Activated CD8-positive, alpha-beta T cell treated with anti-CD3 and anti-CD28 coated beads for 36 hours (primary cell): ENCODE measurements at places on chromosomes 5 and 9. TPM values are rescaled to one million over a fixed set of nuclear protein-coding genes. Genes with fewer than 3 reads are reported as not detected.

DNA sequence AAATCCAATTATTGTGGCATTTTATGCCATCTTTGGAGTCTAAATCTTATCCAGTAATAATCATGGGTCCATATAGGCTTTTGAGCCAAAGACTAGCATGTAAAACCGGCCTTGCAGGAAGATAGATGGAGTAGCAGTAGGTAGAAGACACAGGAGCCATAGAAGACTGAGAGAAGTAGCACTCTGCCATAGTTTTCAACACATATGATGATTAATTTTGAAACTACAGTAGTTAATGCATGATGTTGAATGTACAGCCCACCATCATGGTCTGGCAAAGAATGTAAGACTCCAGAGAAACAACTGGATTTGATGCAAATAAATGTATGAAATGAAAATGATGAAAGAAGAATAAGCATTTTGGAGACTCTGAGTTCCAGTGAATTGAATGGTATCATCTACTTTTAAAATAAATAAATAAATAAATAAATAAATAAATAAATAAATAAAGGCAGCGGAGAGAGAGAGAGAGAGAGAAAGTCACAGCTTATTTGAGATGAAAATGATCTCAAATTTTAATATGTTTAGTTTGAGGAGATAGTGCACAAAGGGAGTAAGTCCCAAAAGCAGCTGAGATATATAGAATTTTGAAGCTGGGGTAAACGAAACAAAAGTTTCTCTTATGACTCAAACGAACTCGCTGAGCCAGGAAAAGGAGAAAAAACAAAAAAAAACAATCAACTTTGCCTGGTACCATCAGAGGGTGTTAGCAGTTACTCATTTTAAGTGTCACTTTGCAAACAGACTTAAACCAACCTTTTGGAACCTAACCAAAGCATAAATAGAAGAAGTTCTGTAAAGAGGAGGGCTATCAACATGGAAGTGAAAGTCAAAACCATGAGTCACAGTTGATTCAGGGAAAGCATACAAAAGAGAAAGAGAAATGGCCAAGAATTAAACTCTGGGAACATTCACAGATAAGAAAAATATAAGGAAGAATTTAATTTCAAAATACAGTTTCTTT is 388.7 kb downstream of the CETN3 start:
- no peak overlapping the region for H3K4me3 ChIP-seq
- H3K36me3 ChIP-seq = no peaks in the 10 kb centered on the region
- no peak for DNase-seq
- no peaks in the 10 kb centered on the region for H3K4me1 ChIP-seq

DNA sequence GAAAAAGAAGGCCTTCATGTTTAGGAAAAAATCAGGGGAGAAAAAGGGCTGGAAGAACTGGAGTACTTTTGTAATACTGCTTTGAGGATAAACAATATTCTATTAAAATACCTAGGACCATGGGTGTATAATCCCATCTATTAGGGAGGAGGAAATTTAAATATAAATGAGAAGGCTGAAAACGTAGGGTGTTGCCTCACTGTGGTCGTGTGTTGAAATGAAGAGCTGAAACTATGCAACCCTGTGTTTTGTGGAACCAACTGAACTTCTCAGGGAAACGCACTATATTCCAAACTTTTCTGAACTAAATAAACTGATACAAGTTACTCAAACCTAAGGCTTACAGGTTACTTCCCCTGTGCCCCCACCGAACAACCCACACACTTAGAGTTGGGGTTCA is 4.5 kb upstream of the CNTLN start:
- no peak overlapping the region for H3K4me3 ChIP-seq
- H3K4me1 ChIP-seq = peaks cover 6% of the 10 kb centered on the region
- H3K27me3 ChIP-seq = peaks cover 18% of the 10 kb centered on the region
- H3K27ac ChIP-seq = no peak overlapping the region
- DNase-seq = no peak

DNA sequence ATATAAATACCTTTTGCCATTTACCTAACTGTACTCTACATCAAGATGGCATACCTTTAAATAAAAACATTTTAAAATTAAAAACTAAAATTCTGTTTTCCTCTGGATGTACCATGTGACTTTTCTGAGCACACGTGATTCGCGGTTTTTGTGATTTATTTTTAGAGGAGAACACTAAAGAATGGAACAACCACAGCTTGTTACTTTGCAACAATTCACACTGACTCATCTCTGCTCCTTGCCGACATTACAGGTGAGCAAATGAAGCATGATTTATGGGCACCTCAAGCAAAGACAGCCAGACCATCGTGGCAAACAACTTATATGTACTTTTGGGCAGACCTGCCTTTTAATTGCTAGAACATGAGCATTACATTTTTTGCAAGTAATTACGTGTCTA is 61.3 kb downstream of the GDA start:
- H3K36me3 ChIP-seq = no peaks in the 10 kb centered on the region
- peaks cover 9% of the 10 kb centered on the region for H3K27me3 ChIP-seq
- no peak for DNase-seq
- H3K27ac ChIP-seq = no peak overlapping the region
- H3K4me1 ChIP-seq = no peaks in the 10 kb centered on the region
- H3K4me3 ChIP-seq = no peak overlapping the region

The ARHGEF28 gene
- not detected for total RNA-seq

The GPX3 gene
- not detected for total RNA-seq

DNA sequence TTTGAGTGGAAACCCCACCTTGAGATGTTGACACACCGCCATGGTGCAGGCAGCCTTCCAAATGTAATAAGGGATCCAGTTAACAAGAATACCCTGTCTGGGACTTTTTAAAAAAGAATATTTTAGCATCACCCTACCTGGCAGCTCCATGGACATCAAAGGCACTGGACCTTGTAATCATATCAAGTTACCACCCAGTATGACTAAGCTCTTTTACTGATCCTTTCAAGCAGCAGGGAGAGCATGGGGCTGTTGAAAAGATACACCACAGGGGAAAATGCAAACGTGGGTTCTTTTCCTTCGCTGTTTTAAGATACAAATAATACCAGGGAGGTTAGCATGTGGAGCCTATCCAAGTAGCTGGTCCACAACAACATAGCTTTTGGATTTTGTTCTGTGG is 211.2 kb downstream of the SAXO1 start:
- H3K36me3 ChIP-seq = no peaks in the 10 kb centered on the region
- H3K4me1 ChIP-seq = peaks cover 6% of the 10 kb centered on the region
- H3K4me3 ChIP-seq = no peak overlapping the region
- no peak overlapping the region for H3K27ac ChIP-seq
- no peaks in the 10 kb centered on the region for H3K27me3 ChIP-seq

GRCh38 chr5:159975462-159976019 is 33.4 kb upstream of the TTC1 start:
- H3K27ac ChIP-seq = no peak overlapping the region
- DNase-seq = no peak
- no peaks in the 10 kb centered on the region for H3K36me3 ChIP-seq
- peaks cover 11% of the 10 kb centered on the region for H3K4me1 ChIP-seq
- no peak overlapping the region for H3K4me3 ChIP-seq

The PCA3 gene
- not detected for total RNA-seq

- H3K4me1 ChIP-seq = no peaks in the 10 kb centered on the region
- H3K27me3 ChIP-seq = no peaks in the 10 kb centered on the region
- no peak overlapping the region for H3K27ac ChIP-seq
- DNase-seq = no peak
These were observed 418.0 kb downstream of the PLK2 start for GRCh38 chr5:58041884-58042283.

DNA sequence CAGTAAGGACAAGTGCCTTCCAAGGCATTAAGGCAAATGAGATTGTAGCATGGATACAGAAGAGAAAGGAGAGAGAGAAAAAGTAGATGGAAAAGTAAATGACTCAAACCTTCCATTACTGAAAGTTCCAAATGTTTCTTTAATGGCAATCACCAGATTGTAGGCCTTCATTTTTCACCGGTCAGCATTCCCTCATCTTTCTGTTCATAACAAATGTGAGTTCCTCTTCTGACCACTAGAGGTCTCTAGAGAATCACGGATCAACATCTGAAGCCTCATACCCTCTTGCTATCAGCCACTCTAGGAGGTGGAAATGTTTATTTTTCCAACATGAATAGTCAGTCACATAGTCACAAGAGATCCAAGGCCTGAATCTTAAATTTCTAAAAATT is 73.6 kb upstream of the RPS23 start:
- peaks cover 6% of the 10 kb centered on the region for H3K4me1 ChIP-seq
- no peak overlapping the region for H3K4me3 ChIP-seq
- no peak overlapping the region for H3K27ac ChIP-seq
- no peak for DNase-seq
- H3K36me3 ChIP-seq = no peaks in the 10 kb centered on the region

DNA sequence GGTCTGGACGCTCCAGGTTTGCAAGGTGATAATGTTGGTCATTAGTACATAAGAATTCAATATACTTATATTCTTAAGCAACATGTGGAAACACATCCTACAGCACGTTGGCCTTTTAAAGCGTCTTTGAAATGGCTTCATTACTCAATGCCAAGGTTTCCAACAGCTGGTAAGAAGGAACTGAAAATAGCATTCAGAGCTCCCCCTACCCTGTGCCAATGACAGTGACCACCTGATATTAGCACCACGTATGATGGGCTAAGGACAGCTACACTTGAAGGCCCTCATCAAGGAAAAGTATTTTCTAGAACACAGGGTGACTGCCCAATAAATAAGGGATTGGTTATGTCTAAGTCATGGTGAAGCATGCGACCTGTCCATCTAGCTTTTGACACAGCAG is 9.9 kb downstream of the ZNF622 start:
- DNase-seq = no peak
- peaks cover 50% of the 10 kb centered on the region for H3K4me1 ChIP-seq
- H3K36me3 ChIP-seq = peaks cover 59% of the 10 kb centered on the region
- no peaks in the 10 kb centered on the region for H3K27me3 ChIP-seq
- peak overlapping the region; percentile 22 for H3K4me3 ChIP-seq

The HAPLN1 gene
- total RNA-seq = not detected

The TICAM2 gene
- 0.27 TPM for total RNA-seq

The MEIKIN gene
- not detected for total RNA-seq

DNA sequence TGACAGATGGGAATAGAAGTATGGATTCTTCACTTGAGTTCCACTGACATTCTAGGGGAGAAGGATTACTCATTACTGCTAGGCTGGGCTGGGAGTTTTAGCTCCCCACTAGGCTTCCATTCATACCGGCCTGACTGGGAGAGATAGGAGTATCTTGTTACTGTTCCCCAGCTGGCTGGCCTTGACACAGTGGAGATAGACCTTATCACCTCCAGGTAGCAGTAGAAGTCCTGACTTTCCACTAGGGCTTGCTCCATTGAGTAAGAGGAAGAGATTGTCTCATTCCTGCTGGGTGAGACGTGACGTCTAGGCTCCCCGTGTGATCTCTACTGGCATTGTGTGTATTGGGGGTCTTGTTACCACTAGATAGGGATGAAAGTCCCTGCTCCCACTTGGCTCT is 156.4 kb downstream of the CACNA1B start:
- no peaks in the 10 kb centered on the region for H3K4me1 ChIP-seq
- H3K4me3 ChIP-seq = no peak overlapping the region
- no peak for DNase-seq
- H3K27me3 ChIP-seq = peaks cover 51% of the 10 kb centered on the region
- no peaks in the 10 kb centered on the region for H3K36me3 ChIP-seq
- H3K27ac ChIP-seq = no peak overlapping the region

GRCh38 chr5:61805101-61805500 is 473.0 kb downstream of the ZSWIM6 start:
- H3K36me3 ChIP-seq = no peaks in the 10 kb centered on the region
- H3K4me1 ChIP-seq = no peaks in the 10 kb centered on the region
- no peak overlapping the region for H3K27ac ChIP-seq

GRCh38 chr5:11104210-11104609 is 343.2 kb upstream of the DAP start:
- no peak overlapping the region for H3K4me3 ChIP-seq
- no peaks in the 10 kb centered on the region for H3K4me1 ChIP-seq
- no peak for DNase-seq
- H3K27ac ChIP-seq = no peak overlapping the region

DNA sequence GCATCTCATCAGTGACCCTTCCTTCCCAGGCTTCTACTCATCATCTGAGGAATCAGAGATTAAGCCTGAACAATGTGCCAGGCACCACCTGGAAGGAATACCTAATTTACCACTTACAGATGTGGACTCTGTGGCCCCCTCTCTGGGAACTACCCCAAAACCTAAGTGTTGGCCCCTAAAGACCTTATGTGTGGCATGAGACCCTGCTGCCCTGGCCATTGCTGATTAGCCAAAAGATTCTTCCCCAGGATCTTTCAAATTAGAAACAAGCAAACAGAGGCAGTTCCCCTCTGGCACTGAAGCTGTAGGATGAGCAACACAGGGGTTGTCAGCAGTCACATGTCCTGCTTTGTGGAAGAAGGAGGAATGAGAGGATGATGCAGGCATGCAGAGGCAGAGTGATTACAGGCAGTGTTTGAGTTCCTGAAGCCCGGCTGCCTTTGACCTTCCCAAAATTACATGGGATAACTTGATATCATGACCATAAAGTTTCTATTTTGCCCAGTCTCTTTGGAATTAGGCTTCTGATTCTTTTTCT is 10.6 kb downstream of the SPINK4 start:
- no peak for DNase-seq
- no peak overlapping the region for H3K4me3 ChIP-seq
- peaks cover 32% of the 10 kb centered on the region for H3K36me3 ChIP-seq
- H3K27me3 ChIP-seq = no peaks in the 10 kb centered on the region
- H3K4me1 ChIP-seq = no peaks in the 10 kb centered on the region
